ENCODE measurements at places on chromosomes 3 and 15.
A peak's percentile ranks its signal among the peaks of the same experiment; 100 is the strongest.

- no peak for DNase-seq
Measured at GRCh38 chr3:43055806-43056770, 49.8 kb downstream of the POMGNT2 start.

- DNase-seq = no peak
Measured at GRCh38 chr15:68626739-68627138, 47.9 kb downstream of the CORO2B start.

GRCh38 chr3:127954640-127955039 lies 39.6 kb downstream of the KBTBD12 start:
- DNase-seq = no peak

DNA sequence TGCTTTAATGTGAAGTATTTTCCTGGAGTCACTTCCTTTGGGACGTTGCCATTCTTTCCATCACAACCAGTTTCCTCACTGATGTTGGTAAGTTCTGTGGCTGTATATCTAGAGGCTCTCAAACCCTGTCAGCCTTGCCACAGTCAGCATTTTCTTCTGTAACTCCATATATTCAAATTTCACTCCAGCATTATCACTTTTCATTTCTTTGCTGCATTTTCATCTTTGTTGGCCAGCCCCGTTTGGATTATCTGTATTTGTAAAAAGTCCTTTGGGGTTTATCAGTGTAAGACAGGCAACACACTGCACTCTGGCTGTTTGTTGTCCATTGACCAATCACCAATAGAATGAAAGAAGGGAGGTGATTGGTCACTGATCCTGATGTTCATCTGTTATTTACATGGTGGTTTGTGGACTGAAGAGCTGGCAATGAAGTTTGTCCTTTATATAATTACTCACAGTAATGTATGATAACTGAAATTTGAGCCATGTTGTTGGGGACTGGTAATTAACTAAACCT lies 20.3 kb downstream of the GMPS start:
- no peak for DNase-seq

- no peak for DNase-seq
Measured at GRCh38 chr15:95843241-95843910, 487.1 kb upstream of the NR2F2 start.

DNA sequence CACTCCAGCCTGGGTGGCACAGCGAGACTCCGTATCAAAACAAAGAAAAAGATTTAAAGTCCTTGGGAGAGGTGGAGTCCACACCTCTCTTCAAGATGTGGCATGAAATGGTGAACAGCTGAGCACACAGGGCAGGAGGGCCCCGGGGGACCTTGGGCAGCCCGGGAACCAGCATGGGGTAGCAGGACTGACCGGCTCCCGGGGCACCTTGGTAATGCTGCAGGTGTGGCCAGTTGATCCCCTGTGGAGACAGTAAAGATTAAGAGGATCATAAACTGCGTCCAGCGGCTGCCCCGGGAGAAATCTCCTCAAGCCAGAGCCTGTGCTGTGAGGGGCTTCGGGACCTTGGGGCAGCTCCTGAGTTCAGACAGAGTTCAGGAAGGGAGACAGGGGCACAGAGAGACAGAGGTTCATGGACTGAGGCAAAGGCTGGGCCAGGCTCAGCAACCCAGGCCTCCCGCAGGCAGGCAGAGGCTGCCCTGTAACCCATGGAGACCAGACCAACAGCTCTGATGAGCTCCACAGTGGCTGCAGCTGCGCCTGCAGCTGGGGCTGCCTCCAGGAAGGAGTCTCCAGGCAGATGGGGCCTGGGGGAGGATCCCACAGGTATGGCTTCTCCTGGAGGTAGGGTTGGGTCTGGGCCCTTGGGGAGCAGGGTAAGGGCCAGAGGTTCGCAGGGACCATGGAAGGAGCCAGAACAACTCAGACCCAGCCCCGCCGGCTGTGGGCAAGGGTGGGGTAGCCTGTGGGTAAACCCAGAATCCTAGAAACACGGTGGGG lies at the start of gene NR2E3:
TSS of gene NR2E3 (plus strand) at position 299 of the 780 bp plus-strand sequence. CDS start at position 489, 190 bp downstream.
- no peak for DNase-seq

DNA sequence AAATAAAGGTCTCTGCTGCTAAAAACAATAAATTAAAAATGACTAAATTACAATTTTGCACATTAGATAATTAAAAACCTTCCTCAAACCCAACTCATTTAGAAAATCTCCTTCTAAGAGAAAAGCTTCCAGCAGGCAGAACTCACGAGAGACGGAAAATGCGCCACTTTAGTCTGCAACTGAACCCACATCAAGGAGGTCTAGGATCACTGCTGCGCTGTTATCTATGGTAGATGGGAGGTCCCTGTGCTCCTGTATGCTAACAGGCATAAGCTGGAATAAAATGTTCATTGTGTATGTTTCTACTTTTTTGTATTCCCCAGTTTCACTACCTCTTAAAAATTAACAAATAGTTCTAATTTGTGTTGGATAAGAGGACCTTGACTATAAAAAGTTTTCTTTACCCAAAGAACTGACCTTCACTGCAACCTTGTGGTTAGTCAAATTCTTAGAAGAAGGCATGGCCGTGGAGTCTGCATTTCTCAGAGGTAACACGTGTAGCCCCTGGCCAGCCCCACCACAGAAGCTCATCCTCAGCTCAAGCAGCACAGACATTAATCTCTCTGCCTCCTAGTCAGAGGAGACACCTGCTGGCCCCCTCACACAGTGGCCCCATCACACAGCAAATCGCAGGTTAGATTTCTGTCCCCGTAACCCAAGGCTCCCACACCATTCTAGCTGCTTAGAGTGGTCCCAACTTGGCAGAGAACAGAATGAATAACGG lies 22.3 kb downstream of the STIMATE start:
- DNase-seq = no peak

- no peak for DNase-seq
Measured at GRCh38 chr15:68566377-68566954, 12.3 kb upstream of the CORO2B start.

- no peak for DNase-seq
Measured at GRCh38 chr3:122146466-122146865, 37.0 kb upstream of the CASR start.

- DNase-seq = peak; percentile 78
Measured at GRCh38 chr3:195906865-195907683, 1.3 kb downstream of the TNK2 start.

- peak; percentile 69 for DNase-seq
Measured at GRCh38 chr3:141796081-141796888, 33.1 kb downstream of the GRK7 start.

DNA sequence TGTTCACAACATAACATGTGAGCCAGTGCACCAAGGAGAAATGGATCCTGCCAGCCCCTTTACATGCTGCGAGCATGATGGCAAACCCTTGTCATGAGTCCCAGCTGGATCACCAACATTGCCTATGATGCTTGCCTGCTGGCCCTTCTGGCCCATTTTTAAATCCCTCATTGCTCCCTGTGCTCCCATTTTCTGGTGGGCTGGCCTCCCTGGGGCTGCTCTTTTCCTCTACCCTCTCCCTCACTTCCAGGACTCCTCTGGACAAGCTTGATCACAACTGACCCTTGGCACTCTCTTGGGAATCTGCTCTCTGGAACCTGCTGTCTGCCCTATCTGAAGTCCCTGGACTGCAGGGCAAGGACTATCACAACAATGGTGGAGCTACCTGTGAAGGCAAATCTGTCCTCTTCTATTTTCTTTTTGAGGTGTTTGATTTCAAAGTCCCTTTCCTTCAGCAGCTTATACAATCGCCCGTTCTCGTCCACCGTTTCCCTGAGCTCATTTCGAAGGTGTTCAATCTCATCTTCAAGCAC lies 16.3 kb downstream of the CCDC13 start:
- no peak for DNase-seq

GRCh38 chr3:16456784-16457415 lies 56.6 kb downstream of the RFTN1 start:
- peak; percentile 12 for DNase-seq

GRCh38 chr3:137219801-137220445 lies 262.1 kb downstream of the IL20RB start:
- no peak for DNase-seq

DNA sequence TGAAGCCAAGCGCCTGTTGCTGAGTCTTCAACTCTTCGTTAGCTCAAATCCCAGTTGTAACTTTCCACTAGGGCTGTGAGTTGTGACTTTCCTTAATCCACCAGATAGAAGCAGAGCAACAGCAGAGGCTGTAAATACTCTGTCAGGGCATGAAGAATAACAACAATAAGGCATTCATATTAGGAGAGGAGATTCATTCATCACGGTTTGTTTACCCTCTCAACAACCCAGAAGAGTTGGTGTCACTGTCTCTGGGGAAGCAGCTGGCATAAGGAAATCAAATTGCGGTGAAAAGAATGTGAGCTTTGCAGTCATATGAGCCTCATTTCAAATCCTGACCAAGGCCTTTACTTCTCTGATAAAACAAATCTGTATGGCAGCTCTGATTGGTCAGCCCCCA lies 184.8 kb downstream of the SHQ1 start:
- DNase-seq = no peak

DNA sequence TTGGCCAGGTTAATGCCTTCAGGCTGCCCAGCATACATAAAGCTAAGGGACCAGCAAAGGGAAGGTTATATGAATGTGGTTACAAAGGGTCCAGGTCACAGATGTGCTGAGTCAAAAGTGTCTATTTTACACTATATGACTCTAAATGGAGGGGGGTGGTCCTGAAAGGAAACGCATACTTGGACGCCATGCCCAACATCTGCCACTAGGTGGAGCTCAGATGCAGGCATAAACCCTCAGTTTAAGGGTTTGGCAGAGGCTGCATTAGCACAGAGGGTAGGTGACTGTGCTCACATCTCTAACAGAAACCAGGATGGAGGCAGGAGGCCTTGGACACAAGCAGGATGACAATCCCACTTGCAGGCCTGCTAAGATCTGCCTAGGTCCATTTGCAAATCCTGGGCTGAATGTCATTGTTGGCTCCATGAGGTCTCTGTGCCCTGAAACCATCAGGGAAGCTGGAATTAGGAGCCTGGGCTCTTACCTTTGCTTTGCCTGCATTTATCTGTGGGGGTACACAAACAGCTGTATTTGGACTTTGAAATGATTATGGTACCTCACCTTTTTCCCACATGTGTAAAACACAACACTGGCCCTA lies 55.8 kb downstream of the ZNF621 start:
- DNase-seq = peak; percentile 61

DNA sequence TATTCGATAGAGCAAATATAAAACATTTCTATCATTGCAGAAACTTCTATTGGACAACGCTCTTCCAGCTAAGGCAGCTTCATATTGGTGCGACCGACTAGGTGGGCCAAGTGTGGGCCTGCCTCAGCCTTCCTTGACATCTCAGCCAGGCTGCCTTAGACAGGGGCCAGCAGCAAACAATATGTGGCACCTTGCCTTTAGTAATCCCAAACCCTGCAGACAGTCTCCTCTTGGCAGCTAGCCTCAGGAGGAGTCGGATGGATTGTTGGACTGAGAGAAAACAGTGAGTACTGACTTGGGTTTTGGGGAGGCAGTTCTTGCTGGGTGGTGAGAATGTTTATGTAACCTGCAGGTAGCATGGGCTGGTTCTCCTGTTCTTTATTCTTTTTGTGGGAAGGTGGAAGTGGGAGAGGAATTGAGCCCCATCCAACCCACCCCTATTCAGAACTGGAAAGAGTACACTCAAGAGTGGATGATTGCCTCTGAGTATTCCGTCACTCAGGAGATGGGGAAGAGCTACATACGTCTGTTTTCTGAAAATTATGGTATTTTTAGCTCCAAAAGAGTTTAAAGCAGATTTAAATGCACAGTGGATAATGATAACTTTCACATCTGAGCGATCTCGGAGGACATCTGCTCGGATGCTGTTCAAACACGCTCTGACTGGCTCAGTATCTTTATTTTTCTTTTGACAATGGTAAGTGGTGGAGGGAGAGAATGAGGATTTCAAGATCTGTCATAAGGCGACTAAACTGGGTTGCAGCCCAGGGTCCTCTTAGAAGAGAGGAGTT lies 47.2 kb downstream of the GPD1L start:
- no peak for DNase-seq

- no peak for DNase-seq
Measured at GRCh38 chr3:181239441-181239840, 249.9 kb upstream of the DNAJC19 start.

- no peak for DNase-seq
Measured at GRCh38 chr3:181457190-181457589, 254.5 kb upstream of the SOX2 start.

GRCh38 chr15:51732646-51733045 lies 4.8 kb downstream of the LYSMD2 start:
- DNase-seq = no peak

DNA sequence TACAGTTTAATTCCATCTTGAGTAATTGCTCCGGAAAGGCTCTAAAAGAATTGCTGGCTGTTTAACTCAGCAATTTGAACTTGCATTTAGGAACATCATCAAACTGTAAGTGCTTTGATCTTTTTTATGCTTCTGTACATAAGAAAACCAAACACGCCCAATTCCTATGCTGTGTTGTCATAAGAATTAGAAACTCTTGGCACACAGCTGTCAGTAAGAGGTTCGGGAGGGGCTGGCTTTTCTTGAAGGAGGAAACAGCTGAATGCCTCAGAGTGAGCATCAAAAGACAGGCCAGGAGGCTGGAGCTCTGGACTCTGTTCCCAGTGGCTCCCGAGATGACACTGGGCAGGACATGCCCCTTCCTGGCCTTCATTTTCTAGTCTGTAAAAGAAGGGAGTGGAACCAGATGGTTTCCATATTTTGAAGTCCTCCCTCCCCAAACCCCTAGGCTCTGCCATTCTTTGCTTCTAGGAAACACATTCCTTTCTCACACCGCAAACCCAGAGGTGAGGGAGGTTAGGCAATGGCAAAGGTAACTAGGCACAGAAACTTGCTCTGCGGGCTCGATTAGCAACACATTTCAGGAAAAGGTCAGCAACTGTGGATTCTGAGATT lies 73.7 kb upstream of the DLG1 start:
- DNase-seq = no peak

DNA sequence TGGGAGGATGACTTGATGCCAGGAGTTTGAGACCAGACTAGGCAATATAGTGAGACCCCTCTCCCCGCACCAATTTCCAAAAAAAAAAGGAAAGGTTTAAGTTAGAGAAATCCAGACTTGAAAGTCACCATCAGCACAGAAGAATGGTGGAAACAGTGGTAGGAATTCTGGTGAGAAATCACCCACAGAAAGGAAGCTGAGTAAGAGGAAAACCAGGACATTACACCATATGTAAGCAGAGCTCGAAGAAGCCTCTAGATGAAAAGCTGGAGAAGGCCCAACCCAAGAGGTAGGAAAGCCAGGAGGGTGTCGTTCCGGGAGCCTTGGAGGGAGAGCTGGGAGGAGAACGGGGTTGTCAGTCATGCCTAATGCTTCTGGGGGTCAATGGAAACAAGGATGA lies 40.5 kb downstream of the RASGRP1 start:
- DNase-seq = no peak

- DNase-seq = no peak
Measured at GRCh38 chr3:52117537-52117936, 36.7 kb downstream of the POC1A start.

DNA sequence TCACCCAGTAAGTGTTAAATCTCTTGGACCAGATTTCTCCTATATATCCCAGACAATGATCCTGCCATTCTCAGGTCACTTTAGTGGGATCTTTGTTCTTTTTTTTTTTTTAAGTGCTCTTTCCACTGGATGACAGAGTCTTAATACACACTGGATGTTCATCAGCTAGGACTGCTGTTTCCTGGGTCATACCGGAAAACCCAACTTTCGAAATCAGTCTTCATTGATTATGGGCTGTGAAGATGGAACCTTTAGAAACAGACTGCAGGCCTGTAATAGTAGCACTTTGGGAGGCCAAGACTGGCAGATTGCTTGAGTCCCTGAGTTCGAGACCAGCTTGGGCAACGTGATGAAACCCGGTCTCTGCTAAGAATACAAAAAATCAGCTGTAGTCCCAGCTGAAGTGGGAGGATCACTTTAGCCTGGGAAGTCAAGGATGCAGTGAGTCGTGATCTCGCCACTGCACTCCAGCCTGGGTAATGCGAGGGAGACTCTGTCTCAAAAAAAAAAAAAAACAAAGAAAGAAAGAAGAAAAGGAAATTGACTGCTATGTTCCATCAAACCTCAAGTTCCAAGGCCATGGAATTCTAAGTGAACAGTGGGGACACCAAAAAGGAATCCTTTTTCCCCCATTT lies 2.3 kb downstream of the EOGT start:
- DNase-seq = no peak

Measured in CD4-positive, alpha-beta T cell treated with Interleukin-15 for 4 hours (primary cell).